ENCODE measurements at places on chromosomes 12 and 14. TPM values are rescaled to one million over a fixed set of nuclear protein-coding genes. Genes with fewer than 3 reads are reported as not detected.

The CD69 gene
- total RNA-seq: 631 TPM

The GLT1D1 gene
- 0.22 TPM for total RNA-seq

The FOXN4 gene
- total RNA-seq: not detected

The LUM gene
- total RNA-seq: not detected

The ACOT4 gene
- total RNA-seq: 1.0 TPM

The SLC17A8 gene
- not detected for total RNA-seq

The PPP4R4 gene
- 4.3 TPM for total RNA-seq

The TROAP gene
- total RNA-seq: 0.30 TPM

The PTPRB gene
- total RNA-seq: not detected

The DPF3 gene
- total RNA-seq: 0.31 TPM

DNA sequence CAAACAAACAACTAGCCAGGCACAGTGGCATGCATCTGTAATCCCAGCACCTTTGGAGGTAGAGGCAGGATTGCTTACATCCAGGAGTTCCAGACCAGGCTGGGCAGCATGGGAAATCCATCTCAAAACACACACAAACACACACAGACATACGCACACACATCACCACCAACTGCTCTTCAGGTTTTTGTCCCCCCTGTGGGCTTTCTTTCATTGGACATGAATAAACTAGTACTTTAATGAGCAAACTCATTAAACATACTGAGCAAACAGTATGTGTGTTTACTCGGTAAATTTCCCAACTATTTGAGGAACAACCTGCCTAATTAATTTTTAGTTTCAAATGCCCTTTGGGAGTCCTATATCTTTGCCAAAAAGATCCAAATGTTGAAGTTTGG is 10.1 kb upstream of the RASSF3 start:
- H3K4me3 ChIP-seq: no peak overlapping the region
- peaks cover 31% of the 10 kb centered on the region for H3K4me1 ChIP-seq
- DNase-seq: no peak
- H3K36me3 ChIP-seq: no peaks in the 10 kb centered on the region

DNA sequence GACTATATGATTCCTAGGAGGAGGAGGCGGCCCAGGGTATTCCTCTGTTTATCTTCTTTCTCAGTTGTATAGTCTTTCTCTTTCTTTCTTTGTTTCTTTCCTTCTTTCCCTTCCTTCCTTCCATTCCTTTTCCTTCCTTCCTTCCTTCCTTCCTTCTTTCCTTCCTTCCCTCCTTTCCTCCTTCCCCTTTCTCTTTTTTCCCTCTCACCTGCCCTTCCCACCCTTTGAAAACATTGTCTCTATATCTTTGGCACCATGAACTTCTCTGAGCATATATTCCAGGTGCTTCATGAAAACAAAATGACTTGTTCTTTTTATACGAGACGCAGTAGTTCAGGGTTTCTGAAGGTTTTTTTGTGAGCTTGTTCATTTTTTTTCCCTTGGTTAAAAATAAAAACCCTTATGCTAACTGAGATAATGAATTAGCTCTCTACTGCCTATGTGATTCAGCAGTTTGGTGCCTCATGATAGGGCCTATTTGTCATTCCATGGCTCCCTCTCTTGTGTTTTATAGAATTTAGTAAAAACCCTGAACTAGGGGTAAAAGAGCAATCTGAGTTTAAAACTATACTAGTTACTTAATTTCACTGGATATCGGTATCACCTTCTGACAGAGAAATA is 3.2 kb upstream of the TESPA1 start:
- no peaks in the 10 kb centered on the region for H3K36me3 ChIP-seq
- DNase-seq: no peak
- H3K4me3 ChIP-seq: no peak overlapping the region
- H3K27ac ChIP-seq: no peak overlapping the region

DNA sequence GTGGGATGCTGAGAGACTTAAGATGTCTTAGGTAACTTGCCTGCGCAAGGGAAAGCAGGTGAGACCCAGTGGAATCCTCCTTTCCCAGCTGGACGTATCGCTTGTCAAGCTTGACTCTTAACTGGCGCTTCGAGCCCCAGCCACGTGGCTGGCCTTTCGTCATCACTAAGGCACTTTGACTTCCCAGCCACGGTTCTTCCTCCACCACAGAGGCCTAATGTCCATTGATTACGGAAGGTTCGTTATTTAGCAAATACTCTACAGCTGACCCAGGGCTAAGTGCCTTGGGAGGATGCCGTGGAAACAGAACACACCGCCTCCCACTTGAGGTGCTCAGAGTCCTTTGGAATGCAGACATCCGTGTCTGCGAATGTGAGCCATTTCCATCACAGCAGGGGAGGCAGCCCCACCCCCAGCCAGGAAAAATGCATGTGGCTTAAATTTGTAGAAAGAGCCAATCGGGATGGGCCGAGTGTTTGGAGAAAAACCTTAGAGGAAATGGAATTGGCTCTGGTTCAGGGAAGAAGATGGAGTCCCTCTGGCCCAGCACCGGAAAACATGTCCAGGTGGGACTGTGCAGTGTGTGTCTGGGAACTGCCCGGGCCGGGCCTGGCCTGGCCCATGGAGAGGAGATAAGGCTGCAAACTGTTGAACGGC is 115.7 kb downstream of the PLXNC1 start:
- no peak overlapping the region for H3K4me3 ChIP-seq
- DNase-seq: no peak
- no peak overlapping the region for H3K27ac ChIP-seq
- peaks cover 35% of the 10 kb centered on the region for H3K4me1 ChIP-seq
- peaks cover 22% of the 10 kb centered on the region for H3K36me3 ChIP-seq

GRCh38 chr12:2171672-2172426 is 119.1 kb downstream of the CACNA1C start:
- H3K4me3 ChIP-seq: no peak overlapping the region
- no peaks in the 10 kb centered on the region for H3K4me1 ChIP-seq
- H3K27me3 ChIP-seq: peaks cover 4% of the 10 kb centered on the region
- H3K36me3 ChIP-seq: no peaks in the 10 kb centered on the region
- no peak for DNase-seq
- no peak overlapping the region for H3K27ac ChIP-seq

- no peak overlapping the region for H3K4me3 ChIP-seq
- no peak for DNase-seq
- H3K27me3 ChIP-seq: no peaks in the 10 kb centered on the region
- no peak overlapping the region for H3K27ac ChIP-seq
- H3K36me3 ChIP-seq: no peaks in the 10 kb centered on the region
Observed at GRCh38 chr14:87863047-87863446, 129.9 kb downstream of the GALC start.

DNA sequence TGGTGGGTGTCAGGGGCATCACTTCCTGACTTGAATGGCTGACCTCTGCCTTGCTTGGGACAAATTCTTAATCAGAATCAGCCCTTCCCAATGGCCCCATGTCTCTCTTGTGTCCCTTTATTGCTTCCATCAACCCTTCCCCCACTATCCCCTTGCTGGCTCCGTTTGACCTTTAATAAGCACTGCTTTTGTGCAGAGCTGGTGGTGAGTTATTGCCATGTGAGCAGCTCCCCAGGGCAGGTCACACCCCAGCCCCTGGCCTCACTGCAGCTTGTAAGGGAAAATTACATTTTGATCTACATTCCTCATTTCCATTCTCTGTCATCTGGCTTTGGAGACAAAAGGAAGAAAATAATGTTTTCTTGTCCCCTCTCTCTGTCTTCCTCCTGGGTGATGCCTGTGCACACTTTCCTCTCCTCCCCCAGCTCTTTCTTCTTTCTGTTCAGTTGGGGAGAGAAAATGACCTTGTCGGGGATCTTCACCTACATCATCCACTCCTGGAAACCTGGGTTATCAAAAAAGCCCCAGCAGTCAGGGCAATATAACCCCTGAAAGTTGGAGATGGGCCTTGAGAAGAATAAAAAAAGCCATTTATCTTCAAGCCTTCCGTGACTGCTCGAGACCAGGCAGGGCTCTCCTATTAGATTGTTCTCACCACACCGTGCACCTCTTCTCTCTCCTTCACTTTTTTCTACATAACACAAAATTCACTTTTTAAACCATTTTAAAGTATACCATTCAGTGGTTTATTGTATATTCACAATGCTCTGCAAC is 100.4 kb upstream of the SRRM4 start:
- no peak overlapping the region for H3K27ac ChIP-seq
- no peaks in the 10 kb centered on the region for H3K4me1 ChIP-seq
- DNase-seq: no peak
- no peak overlapping the region for H3K4me3 ChIP-seq
- H3K36me3 ChIP-seq: no peaks in the 10 kb centered on the region

DNA sequence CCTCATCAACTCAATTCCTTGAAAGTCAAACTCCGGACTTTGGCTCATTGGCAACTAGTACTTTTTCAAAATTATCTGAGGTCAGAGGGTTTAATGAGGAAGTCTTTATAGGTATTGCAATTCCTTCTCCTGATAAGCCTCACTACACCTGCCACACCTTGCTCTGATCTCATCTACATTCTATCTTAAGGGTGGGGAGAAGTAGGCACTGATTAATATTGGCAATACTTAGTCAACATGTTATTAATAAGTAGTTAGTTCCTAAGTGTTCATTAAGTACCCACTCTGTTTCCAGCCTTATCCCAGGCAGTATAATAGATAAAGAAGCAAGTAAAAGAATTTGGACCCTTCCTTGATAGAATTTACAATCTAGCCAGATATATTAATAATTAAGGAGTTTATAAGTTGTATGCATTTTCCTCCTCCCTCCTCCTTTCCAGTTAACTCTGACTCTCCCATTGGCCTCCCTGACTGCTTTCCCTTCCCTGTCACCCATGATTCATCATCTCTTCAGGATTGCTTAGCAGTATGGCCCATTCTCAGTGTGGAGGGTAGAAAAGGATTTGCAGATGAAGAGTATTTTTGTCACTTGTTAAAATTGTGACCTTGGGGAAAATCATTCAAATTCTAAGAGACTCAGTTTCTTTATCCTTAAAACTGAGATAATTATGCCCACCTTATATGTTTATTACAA is 231.0 kb upstream of the ATP2B1 start:
- H3K4me3 ChIP-seq: no peak overlapping the region
- H3K27me3 ChIP-seq: no peaks in the 10 kb centered on the region
- H3K36me3 ChIP-seq: no peaks in the 10 kb centered on the region
- H3K27ac ChIP-seq: no peak overlapping the region

GRCh38 chr14:58098507-58098906 is 53.5 kb downstream of the ARMH4 start:
- H3K36me3 ChIP-seq: no peaks in the 10 kb centered on the region
- H3K4me1 ChIP-seq: no peaks in the 10 kb centered on the region
- H3K27ac ChIP-seq: no peak overlapping the region
- peaks cover 2% of the 10 kb centered on the region for H3K27me3 ChIP-seq
- DNase-seq: no peak

- no peaks in the 10 kb centered on the region for H3K27me3 ChIP-seq
- H3K27ac ChIP-seq: no peak overlapping the region
Observed at GRCh38 chr14:105055736-105056302, 9.4 kb downstream of the GPR132 start.

- H3K27ac ChIP-seq: peak overlapping the region; percentile 63
- H3K4me1 ChIP-seq: peaks cover 72% of the 10 kb centered on the region
- no peaks in the 10 kb centered on the region for H3K36me3 ChIP-seq
- DNase-seq: no peak
- H3K27me3 ChIP-seq: no peaks in the 10 kb centered on the region
Observed at GRCh38 chr14:92646952-92647796, 101.3 kb downstream of the LGMN start.

DNA sequence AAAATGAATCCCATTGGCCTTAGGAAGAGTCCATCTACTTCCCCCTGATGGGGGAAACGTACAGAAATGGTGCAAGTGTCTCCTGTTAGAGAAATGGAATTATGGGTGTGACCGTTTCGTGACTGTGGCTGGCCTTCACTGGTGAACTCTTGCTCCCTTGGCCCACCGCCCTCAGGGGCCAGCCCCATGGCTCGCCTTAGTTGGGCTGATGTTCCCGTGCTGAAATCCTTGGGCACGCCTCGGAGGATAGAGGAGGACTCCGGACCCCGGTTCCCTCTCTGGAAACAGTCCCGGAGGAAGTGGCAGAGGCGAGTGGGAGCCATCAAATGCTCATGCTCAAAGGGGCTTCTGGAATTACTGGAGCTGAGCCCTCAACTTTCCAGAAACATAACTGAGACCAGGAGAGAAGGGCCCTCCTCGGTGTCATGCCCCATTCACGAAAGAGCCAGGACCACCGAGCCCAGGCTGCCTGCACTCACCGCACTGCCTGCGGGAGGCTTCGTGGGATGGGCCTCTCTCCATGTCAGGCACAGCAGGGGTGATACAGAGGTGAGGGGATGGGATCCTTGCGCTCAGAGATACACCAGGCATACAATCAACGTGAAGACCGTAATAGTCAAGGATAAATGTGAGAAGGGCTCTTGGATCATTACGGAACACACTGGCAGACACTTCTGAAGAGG is 10.1 kb upstream of the CACNA2D4 start:
- H3K36me3 ChIP-seq: no peaks in the 10 kb centered on the region
- no peak for DNase-seq
- peaks cover 23% of the 10 kb centered on the region for H3K4me1 ChIP-seq
- no peak overlapping the region for H3K4me3 ChIP-seq

DNA sequence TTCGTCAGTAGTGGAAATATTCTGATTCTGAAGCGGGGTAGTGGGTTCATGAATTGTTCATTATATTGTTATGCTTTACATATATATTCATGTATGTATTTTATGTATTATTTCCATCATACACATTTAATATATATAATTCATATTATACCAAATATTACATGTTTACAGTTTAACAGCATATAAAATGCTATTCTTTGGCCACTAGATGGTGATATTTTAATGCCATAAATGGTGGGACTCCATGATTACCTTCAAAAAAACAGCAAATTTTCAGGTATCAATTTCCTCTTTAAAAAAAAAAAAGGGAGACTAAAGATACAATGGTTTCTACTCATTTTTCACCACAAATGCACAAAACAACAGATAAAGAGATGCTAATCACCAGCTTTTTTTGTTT is 41.0 kb downstream of the BDKRB1 start:
- H3K36me3 ChIP-seq: peaks cover 39% of the 10 kb centered on the region
- H3K4me3 ChIP-seq: no peak overlapping the region
- DNase-seq: no peak
- H3K27ac ChIP-seq: no peak overlapping the region
- H3K4me1 ChIP-seq: no peaks in the 10 kb centered on the region

GRCh38 chr12:6745741-6746525 is 7.0 kb downstream of the MLF2 start:
- DNase-seq: peak; percentile 20
- no peak overlapping the region for H3K4me3 ChIP-seq
- peak overlapping the region; percentile 52 for H3K27ac ChIP-seq
- no peaks in the 10 kb centered on the region for H3K27me3 ChIP-seq

GRCh38 chr14:58637040-58637390 is 747 bp upstream of the DACT1 start:
- peak overlapping the region; percentile 31 for H3K27ac ChIP-seq
- H3K4me1 ChIP-seq: peaks cover 18% of the 10 kb centered on the region
- peaks cover 15% of the 10 kb centered on the region for H3K27me3 ChIP-seq

GRCh38 chr12:27064397-27065342 is 17.7 kb downstream of the C12orf71 start:
- no peak overlapping the region for H3K4me3 ChIP-seq
- no peak for DNase-seq
- no peak overlapping the region for H3K27ac ChIP-seq
- no peaks in the 10 kb centered on the region for H3K27me3 ChIP-seq
- no peaks in the 10 kb centered on the region for H3K4me1 ChIP-seq

GRCh38 chr12:99250091-99250490 is 397.5 kb upstream of the GARIN6 start:
- H3K27me3 ChIP-seq: no peaks in the 10 kb centered on the region
- no peak for DNase-seq
- no peak overlapping the region for H3K27ac ChIP-seq

Data from CD4-positive, alpha-beta T cell (primary cell).